ENCODE measurements at places on chromosomes 11 and 22.
A peak's percentile ranks its signal among the peaks of the same experiment; 100 is the strongest.

- DNase-seq = no peak
Observed at GRCh38 chr11:11069841-11070835, 212.3 kb upstream of the ZBED5 start.

GRCh38 chr11:93700830-93701229 is 39.3 kb downstream of the CEP295 start:
- peak; percentile 28 for DNase-seq

DNA sequence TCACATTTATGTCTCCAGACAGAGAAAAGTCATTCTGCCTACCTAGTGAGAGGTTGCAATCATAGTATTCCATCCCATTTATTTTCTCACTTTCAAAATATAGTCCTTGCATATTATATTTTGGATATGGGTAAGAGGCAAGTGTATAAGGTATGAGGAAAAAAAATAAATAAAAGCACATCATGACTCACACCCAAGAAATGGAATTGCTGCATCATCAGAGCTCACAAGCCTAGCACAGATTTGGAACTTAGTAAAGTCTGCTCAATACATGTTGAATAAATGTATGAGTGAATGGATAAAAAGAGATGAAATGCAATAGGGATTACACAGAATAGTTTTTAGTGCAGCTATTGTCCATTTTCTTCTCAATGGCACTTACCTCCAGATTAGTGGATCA is 2.5 kb upstream of the OR51G1 start:
- no peak for DNase-seq

DNA sequence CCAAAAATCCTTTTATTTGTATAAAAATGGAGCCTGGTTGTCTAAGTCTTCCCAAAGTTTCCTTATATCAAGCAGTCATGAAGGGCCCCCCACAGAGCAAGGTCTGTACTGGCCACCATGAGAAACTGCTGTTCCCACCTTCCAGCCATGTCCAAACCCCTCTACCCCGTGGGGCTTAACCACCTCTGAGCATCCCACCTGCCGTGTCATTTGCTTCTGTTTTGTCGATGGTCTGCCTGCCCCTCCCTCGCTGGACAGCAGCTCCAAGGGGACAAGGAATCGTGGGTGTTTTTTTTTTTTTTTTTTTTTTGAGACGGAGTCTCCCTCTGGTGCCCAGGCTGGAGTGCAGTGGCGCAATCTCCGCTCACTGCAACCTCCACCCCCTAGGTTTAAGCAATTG is 11.1 kb upstream of the ANO1 start:
- no peak for DNase-seq
